ENCODE measurements at places on chromosomes 7 and 10. TPM values are rescaled to one million over a fixed set of nuclear protein-coding genes. Genes with fewer than 3 reads are reported as not detected.

DNA sequence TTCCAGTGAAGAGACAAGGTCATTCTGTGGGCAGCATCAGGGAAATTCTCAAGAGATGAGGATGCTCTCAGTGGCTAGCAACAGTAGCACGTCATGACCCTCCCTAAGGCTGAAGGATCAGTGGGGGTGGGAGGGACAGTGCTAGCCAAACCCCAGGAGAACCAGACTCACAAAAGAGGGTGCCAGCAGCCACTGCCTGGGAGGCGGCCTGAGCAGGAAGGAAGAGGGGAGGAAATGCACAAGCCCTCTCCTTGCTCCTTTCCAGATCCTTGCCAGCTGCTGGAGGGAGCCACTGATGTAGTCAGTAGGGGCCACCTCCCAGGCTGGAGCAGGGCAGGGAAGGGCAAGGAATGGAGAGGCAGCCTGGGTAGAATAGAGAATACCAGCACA is 302.7 kb downstream of the RPS24 start:
- peaks cover 11% of the 10 kb centered on the region for H3K27me3 ChIP-seq
- no peak overlapping the region for H3K27ac ChIP-seq
- no peaks in the 10 kb centered on the region for H3K4me1 ChIP-seq
- DNase-seq: no peak

- DNase-seq: no peak
- H3K4me1 ChIP-seq: peaks cover 27% of the 10 kb centered on the region
- H3K27ac ChIP-seq: no peak overlapping the region
- H3K27me3 ChIP-seq: no peaks in the 10 kb centered on the region
Measured at GRCh38 chr7:2873146-2873545, 29.0 kb upstream of the GNA12 start.

DNA sequence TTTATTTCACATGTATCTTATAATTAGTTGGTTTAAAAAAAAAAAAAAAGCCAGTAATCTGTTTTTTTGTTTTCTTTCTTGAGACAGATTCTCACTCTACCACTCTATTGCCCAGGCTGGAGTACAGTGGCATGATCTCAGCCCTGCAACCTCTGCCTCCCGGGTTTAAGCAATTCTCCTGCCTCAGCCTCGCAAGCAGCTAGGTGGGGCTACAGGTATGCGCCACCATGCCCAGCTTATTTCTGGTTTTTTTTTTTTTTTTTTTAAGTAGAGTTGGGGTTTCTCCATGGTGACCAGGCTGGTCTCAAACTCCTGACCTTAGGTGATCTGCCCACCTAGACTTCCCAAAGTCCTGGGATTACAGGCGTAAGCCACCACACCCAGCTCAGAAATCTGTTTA is 34.1 kb upstream of the CAPZA2 start:
- DNase-seq: no peak
- H3K4me3 ChIP-seq: no peak overlapping the region
- H3K27me3 ChIP-seq: peaks cover 21% of the 10 kb centered on the region
- peaks cover 7% of the 10 kb centered on the region for H3K4me1 ChIP-seq

- no peak overlapping the region for H3K27ac ChIP-seq
- H3K4me1 ChIP-seq: no peaks in the 10 kb centered on the region
- no peak for DNase-seq
Measured at GRCh38 chr10:66187053-66187733, 738.6 kb upstream of the LRRTM3 start.

DNA sequence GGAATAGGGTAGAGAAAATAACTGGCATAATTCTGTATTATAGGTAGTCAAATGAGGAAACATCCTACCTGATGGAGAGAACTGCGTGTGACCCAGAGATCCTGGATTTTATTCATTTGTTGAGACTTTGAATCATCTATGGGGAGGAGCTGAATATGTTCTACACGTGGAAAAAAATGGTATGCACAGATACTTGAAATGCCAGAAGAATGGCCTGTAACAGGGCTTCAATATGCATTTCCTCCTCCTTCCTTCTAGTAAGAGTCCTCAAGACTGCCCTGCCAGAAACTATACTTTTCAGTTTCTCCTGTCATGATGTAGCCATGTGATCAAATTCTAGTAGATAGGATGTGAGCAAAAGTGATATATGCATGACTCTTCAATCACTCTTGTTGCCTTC is 301.6 kb upstream of the HGF start:
- H3K4me1 ChIP-seq: no peaks in the 10 kb centered on the region
- H3K27ac ChIP-seq: no peak overlapping the region
- no peak for DNase-seq

DNA sequence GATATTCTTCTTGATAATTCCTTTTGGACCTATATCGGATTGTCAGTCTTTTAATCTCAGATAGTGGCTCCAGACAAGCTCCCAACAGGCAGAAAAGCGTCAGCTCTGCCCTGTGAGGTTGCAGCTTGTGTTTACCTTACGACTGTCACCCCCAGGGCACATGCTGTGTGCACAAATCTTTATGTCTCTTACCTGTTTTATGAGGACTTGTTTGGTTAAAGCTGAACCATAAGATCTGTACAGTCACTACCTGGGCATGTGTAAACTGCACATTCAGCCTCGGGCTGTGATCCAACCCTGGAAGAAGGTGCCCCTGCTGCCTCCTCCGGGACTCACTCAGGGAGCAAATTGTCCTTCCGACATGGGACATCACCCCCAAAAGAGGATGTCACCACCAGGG is 119.8 kb downstream of the GALNT17 start:
- no peaks in the 10 kb centered on the region for H3K4me1 ChIP-seq
- no peak overlapping the region for H3K27ac ChIP-seq
- no peaks in the 10 kb centered on the region for H3K27me3 ChIP-seq
- DNase-seq: no peak

DNA sequence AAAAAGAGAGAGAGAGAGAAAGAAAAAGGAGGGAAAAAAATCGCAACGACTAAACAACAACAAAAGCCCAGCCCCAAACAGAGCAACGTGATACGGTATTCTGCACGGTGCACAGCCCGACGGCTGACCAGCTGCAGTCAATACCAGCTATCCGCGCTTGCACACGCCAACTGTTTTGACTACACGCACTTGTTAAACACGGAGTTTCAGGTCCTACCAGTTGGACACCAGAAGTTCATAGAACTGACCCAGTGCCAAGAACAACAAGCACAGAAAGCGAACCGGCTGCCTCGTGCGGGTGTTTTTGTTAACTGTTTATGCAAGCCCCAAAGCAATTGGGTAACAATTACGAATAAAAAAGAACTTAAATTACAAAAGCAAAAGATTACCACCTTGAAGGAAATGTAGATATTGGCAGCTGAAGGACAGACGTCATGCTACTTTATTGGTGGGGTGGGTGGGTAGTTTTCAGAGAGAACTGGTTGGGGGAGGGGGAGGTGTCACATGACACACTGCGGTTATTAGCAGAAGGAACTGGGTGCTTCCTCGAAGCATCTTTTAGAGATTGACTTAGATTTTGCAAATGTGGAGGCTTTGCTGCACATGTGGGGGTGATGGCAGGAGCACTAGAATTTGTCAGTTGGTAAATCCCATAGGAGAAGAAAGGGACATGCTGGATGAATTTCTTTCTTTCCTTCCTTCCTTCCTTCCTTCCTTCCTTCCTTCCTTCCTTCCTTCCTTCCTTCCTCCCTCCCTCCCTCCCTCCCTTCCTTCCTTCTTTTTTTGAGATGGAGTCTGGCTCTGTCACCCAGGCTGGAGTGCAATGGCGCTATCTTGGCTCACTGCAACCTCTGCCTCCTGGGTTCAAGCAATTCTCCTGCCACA is 110.6 kb upstream of the EFCAB10 start:
- DNase-seq: peak; percentile 40
- peaks cover 40% of the 10 kb centered on the region for H3K4me1 ChIP-seq
- peaks cover 5% of the 10 kb centered on the region for H3K36me3 ChIP-seq
- H3K27ac ChIP-seq: peak overlapping the region; percentile 91
- H3K27me3 ChIP-seq: no peaks in the 10 kb centered on the region

GRCh38 chr7:42693722-42694121 is 218.1 kb downstream of the C7orf25 start:
- no peaks in the 10 kb centered on the region for H3K36me3 ChIP-seq
- H3K4me3 ChIP-seq: no peak overlapping the region
- no peak overlapping the region for H3K27ac ChIP-seq
- no peak for DNase-seq
- no peaks in the 10 kb centered on the region for H3K27me3 ChIP-seq

The TMEM273 gene
- total RNA-seq: 6.7 TPM

The RNF148 gene
- total RNA-seq: not detected

The MRPS24 gene
- total RNA-seq: 78.1 TPM

The GJD4 gene
- not detected for total RNA-seq

The PON3 gene
- not detected for total RNA-seq

The SPDYE3 gene
- total RNA-seq: not detected

Data from activated B cell treated with CpG ODN at 0.5 μM for 24 hours (primary cell).